ENCODE measurements at places on chromosomes 3 and 15. TPM values are rescaled to one million over a fixed set of nuclear protein-coding genes. Genes with fewer than 3 reads are reported as not detected.
A peak's percentile ranks its signal among the peaks of the same experiment; 100 is the strongest.

The CHMP2B gene
- total RNA-seq, result 63.1 TPM

- peak; percentile 93 for DNase-seq
Measured at GRCh38 chr15:25830844-25831451, 32.2 kb downstream of the ATP10A start.

- no peak for DNase-seq
Measured at GRCh38 chr3:157091083-157091833, 68.7 kb downstream of the CCNL1 start.

DNA sequence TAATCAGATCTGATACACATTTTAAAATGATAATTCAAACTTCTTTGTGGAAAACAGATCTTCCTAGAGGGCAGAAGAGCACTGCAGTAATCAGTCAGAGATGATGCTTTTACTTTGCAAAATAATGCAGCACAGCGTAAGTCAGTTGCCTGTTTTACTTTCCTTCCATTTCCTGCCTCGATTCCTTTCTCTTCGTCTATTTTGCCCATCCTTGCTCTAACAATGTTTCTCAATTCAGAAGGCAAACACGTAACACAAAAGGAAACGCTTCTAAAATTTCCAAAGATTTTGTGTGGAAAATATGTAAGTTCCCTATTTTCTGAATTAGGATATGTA, 119.9 kb downstream of the P3H2 start:
- no peak for DNase-seq

DNA sequence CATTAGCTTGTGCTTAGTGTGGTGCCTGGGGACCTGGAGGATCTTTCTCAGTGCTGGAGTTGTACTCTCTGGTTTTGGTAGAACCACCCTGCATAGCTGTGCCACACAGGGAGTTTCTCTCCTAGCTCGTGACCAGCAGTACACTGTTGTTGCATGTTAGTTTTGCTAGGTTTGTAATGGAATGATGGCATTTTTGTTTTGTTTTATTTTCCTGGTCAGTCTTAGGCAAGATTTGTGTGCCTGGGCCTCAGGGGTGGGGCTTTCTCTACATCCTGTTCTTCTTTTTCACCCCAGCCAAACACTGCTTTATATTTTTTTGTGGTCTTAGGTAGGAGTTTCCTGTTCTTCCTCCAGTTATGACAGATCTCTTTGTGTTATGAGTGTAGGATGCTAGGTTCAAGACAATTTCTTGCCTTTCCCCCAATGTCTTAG, 534.5 kb upstream of the KCNMB2 start:
- no peak for DNase-seq

DNA sequence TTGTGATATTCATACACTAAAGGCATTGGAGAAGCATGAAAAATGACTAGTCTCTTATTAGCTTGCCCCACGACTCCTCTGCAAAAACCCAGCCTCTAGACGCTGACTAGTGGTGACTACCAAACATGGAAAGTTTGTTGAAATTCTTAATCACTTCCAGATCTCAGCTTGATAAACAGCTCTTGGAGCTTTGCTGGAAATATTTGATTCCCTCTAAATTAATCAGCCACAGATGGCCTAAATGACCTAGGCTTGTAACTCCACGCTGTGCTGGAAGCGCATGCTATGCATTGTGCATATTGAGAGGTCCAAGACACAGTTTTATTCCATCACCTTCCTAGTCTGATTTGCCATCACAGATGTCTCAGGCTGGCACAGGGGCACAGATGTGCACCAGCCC, 244.7 kb upstream of the ST8SIA2 start:
- DNase-seq, result peak; percentile 69

- DNase-seq, result no peak
Measured at GRCh38 chr15:26525096-26525495, 247.8 kb downstream of the GABRB3 start.
